ENCODE measurements at places on chromosomes 11 and 22.

DNA sequence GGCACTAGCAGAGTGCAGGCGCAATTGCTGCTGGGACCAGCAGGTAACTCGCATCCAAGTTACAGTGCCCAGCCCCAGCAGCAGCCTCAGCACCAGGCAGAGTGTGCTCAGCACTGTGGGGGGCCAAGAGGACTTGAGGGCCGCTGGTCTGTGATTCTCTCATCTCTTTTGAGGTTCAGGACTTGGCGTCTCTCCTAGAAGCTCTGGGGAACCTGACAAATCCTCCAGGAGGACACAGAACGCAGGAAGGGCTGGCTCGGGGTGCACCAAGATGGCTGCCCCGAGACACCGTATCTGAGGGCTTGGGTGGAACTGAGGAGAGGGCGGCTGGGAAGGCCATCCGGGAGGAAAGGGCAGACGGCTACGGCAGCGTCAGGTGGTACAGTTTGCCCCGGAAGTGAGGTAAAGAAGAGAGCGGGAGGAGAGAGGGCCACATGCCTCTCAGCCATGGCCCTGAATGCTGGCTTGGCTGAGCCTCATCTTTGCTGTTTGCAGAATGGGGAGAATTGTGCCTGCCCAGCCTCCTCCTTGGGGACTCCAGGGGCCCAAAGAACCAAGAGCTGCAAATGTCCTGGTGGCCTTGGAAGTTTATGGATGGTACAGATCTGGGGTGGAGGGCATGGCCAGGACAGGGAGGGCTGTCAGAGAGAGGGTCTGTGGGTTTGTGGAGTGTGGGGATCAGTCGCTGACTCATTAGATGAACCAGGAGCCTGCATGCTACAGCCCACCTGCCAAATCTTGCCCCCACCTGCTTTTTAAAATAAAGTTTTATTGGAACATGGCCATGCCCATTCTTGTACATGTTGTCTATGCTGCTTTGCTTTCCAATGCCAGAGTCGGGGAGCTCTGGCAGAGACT lies 78.0 kb downstream of the MYEOV start:
- no peak for DNase-seq

DNA sequence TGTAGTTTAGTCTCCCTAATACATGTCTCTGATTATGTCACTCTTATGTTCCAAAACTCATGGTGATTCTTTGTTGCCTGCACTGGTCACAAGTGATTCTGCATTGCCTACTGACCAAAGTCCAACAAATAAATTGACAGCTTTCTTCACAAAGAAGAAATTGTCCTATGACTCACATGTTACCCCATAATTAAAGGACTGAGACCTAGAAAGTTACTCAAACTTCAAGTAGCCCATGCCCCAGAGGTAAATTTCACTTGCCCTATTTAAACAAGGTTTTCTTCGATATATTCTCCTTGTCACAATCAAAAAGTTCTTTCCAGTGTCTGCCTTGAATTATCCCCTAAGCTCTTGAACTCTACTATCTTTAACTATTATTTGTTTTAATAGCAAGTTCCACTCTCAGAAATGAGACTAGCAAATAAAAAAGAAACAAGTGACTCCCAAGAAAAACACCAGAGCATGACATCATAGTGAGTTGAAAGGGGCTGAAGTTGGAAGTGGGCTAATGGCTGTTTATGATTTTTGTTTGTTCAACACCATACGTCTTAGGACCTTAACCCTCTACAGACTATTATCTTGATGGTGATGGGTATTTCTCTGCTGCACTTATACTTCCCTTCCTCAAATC lies 94.5 kb upstream of the BLID start:
- no peak for DNase-seq

DNA sequence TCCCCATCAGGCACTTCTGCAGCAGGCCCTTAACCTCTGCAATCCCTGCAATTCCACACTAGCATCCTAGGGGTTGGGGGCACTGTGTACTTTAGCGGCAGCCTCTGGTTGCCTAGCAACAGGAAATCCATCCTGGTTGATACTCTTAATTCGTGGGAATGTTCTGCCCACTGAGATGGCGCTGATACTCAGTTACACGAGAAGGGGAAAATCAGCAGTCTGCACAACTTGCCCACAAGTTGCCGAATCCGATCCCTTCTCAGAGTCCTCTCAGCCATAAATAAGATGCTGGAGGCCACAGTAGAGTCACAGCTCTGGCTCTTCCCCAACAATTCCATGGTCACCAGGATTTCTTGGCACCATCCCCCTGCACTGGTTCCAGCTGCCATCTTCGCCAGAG lies 57.6 kb upstream of the CRYBB3 start:
- DNase-seq = no peak

GRCh38 chr22:45628515-45628914 lies 43.1 kb upstream of the ATXN10 start:
- DNase-seq = no peak

DNA sequence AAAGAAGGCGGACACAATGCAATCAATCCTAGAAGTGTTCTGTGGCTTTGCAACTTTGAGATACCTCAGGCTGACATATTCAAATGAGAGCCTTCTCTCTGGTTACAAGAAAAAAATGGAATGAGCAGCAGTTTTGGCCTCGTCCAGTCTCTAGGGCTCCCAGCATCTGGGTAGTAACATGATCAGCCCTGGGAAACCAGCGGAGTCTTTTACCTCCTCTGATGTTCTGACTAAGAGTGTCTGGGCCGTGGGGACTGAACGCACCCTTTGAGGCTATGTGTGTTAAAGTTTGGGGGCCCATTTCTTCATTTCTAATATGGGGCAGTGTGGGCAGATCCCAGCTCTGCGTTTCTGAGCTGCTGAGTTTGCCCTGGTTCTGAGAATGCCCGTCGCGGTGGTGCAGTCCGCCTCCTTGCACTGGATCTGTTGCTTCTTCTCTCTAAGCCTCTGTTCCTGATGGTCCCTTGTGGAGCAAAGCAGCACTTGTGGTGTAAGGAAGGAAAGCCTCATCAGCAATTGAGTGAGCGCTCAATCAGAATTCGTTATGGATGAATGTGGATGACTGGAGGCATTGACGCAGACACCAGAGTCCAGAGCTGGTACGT lies 8.1 kb downstream of the PARVB start:
- no peak for DNase-seq
